Stimulated activated CD4-positive, alpha-beta T cell treated with anti-CD3 and anti-CD28 coated beads, Interleukin-15, amount 100 ng/mL, for 48 hours (primary cell): ENCODE measurements at places on chromosomes 1 and 21.

GRCh38 chr21:36854391-36854790, 112.1 kb downstream of the HLCS start:
- no peak for DNase-seq

DNA sequence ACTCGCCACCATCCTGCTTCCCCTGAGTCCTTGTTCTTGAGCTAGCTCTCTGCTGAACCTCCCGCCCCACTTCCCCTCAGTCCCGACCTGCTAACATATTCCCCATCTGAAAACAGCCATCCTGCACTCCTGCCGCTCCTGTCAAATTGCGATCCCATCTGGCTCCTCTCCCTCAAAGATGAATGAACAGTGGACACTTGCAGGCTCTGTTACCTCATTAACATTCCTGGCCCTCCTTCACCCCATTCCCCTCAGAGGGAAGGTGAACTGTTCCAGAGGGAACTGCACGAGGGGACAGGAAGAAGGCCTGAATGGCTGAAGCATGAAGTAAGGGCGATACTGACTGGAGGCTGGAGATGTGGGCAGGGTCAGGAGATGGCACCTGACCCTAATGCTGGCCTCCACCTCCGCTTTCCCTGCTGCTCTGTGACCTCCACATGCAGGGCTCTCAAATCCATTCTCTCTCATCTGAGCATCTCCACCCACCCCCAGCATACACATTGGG, 7.4 kb upstream of the CELSR2 start:
- no peak for DNase-seq

DNA sequence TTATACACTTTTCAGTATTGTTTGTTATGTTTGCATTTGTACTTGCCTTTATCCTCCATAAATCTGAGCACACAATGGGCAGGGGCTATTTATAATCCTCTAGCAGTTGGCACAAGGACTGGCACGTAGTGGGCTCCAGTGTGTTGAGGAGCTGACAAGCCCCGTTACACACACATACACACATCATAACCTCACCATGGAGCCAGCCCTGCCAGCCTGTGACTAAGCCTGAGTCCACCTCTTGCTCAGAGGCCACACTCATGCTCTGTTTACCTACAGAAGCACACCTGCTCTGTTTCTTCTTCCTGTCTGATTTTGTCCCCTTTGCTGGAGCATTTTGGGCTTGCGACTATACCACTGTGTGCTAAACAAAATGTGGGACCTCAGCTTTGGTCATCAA, 64.5 kb upstream of the SPATA6 start:
- no peak for DNase-seq

DNA sequence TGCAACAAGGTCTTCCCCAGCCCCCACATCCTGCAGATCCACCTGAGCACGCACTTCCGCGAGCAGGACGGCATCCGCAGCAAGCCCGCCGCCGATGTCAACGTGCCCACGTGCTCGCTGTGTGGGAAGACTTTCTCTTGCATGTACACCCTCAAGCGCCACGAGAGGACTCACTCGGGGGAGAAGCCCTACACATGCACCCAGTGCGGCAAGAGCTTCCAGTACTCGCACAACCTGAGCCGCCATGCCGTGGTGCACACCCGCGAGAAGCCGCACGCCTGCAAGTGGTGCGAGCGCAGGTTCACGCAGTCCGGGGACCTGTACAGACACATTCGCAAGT, 3.8 kb downstream of the ZBTB18 start:
- no peak for DNase-seq

DNA sequence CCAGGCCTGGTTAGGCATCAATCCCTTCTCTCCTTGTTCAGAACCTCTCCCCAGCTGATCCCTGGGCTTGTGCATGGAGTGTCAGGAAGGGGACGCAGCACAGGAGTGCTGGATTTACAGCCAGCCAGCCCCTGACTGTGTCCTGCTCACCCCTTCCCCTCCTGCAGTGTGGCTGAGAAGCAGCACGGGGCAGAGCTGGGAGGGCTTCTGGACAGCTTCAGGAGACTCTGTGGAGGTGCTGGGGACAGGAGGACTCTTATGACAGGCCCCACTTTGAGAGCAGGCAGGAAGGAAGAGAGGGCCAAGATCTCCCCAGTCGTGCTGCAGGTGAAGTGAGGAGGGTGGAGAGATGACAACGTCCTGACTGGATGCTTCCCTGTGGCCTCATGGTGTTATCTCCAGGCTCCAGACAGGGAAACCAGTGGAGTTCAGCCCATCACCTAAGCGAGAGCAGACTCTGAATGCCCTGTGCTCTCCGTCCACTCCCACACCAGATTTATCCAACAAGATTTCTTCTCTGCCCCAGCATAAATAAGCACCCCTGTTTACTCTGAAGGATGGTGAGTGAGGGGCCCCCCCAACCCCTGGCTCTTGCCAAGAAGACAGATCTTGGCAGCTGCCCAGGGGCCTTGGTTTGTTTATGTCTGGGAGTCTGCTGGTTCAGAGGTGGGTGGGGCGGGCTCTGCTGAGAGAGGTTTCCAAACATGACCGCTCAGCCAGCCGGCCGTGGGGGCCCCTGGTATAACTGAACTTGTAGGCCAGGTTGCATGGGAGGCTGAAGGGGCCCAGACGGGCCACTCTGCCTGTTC, 21.3 kb downstream of the TMCC2 start:
- DNase-seq, result no peak

DNA sequence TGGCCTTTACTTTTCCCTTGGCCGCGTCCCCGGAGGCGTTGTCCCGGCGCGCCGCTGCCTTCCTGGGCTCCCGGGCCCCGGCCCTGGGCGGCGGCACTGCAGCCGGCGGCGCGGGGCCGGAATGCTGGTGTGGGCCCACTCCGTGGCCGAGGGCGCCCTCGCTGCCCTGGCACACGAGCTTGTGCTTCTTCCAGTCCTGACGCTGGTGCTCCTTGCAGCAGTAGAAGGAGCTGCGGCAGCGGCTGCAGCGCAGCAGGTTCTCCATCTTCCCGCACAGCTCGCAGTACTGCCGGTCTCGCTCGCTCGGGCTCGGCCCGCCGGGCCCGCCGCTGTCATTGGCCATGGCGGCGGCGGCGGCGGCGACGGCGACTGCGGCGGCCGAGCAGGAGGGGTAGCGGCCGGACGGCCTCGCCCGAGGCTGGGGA, 529 bp downstream of the EGLN1 start:
- DNase-seq, result no peak

DNA sequence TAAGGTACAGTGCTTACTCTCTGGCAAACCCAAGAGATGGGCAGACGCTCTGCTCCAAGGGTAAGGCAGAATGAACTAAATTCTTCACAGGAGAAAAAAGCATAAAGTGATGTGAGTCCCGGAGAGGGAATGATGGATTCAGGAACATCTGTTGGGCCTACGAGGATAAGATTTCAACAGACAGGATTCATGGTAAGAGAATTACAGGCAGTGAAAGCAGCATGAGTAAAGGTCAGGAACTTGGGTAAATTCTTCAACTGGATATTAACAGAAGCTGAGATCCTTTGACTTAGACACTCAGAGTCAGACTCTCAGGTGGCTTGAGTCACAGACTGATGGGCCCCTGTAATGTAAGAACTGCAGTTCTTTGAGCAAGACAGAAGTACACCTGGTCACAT, 152.6 kb downstream of the TRABD2B start:
- DNase-seq, result no peak

DNA sequence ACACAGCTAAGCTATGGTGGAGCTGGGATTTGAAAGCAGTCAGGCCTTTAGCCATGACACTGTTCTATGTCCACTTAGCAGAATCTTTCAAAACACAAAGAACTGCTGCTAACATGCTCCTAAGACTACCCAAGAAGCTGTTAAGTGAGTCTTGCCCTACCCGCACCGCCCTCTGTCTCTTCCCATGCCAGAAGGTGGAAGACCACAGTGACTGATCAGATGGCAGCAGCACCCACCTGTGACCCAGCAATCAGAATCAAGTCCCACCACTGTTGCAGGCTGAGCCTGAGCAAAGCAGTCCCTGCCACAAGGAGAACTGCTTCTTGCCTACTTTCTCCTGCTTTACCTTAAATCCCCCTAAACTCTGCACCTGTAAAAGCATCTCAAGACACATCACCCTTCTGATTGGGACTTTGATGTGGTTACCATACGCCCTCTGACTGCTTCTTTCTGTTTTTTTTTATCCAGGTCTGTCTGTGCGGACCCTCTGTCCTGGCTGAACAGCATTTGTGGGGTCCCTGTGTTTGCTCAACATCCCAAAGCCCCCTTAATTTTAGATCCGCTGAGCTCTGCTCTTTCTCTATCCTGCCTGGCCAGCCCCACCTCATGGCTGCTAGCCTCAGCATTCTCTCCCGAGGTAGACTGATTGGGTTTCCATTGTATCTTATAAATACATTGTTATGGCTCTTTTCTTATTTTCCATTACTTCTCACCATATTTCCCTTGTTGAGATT, 16.0 kb downstream of the IRF2BP2 start:
- DNase-seq, result no peak

DNA sequence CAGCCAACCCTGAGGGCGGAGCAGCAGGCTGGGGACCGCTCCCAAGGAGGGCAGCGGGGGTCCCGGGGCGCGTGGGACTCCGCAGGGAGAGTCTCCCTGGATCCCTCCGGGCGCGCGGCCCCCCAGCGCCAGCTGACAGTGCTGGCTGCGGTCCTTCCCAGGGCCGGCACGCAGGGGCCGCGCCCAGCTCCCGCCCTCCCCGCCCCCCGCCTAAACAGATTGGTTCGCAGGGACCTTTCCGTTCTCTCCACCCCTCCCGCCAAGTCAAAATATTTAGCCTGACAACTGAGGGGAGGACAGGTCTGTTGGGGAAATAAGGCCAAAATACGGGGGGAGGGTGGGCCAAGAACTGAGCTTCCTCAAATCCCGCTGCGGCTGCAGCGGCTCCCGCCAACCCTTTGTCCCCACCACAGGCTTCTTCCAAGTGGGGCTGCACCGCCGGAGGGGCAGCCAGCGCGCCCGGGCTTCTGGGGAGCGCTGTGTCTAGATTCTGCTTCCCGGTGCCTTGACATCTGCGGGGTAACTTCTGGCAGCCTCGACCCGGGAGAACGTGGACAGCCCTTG, at the start of gene INSRR:
Gene INSRR, minus strand, starts transcription at position 159 of the 564 bp plus-strand sequence. CDS start 496 bp downstream, outside the sequence.
- no peak for DNase-seq

- DNase-seq, result no peak
Measured at GRCh38 chr1:51516649-51517158, 2.4 kb downstream of the EPS15 start.

- DNase-seq, result no peak
Measured at GRCh38 chr21:38984982-38985567, 179.3 kb downstream of the ETS2 start.

DNA sequence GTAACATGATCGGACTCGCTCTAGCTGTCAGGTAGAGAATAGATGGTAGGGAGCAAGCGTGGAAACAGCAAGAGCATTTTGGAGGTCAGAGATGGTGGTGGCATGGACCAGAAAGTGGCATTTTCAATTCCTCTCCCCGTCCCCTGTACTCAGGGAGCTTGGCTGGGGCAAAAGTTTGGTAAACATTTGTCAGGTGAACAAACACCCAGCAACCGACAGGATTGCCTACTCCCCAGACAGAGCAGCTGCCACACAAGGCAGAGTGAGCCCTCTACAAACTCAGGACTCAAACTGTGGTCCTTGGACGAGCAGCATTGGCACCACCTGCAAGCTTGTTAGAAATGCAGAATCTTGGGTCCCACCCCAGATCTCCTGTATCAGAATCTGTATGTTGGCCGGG, 14.3 kb downstream of the PTAFR start:
- DNase-seq, result no peak

DNA sequence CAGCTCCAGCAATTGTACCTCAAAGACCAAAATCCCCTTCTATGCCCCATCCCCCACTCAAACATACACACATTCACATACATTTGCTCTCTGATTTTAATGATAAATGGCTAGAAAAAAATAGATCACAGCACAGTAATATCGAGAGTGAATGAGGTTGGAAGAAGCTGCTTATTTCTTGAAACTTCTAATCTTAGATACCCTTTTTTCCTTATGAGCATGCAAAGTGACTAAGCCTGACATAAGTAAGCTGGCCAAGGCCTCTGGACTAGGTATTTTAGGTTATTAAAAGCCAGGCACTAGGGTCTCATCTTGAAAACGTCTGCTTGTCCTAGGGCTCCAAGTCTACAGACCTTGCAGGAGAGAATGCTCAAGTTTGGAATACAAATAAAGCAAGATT, 133.6 kb downstream of the TGFBR3 start:
- DNase-seq, result no peak
